ENCODE measurements at places on chromosomes 6 and 20.

GRCh38 chr6:161029195-161029809 lies 37.7 kb downstream of the MAP3K4 start:
- DNase-seq, result peak; percentile 62

DNA sequence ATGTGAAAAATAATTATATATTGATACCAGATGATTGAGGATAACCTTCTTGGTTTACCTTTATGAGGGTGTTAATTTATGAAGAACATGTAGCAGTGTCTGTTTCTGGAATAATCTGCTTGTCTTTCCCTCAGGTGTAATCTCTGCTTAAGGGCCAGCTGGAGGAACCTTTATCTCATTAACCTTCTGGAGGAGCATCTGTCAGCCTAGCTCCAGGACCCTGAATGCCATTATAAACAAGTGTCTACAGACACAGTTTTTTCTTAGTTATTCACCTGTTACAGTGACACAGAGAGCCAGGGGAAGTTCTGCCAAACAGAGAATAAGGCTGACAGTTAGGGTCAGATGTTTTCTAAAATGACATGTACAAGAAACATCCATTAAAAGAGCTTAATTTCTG lies at the start of gene IMPG1:
IMPG1 (minus strand) TSS at position 101 of the 400 bp plus-strand sequence. CDS start 174 bp downstream, outside the sequence.
- no peak for DNase-seq

- DNase-seq, result no peak
Measured at GRCh38 chr6:105374010-105374420, 28.9 kb downstream of the PREP start.

- peak; percentile 87 for DNase-seq
Measured at GRCh38 chr6:33208091-33208967, at the start of gene RING1. RING1 (plus strand) TSS chr6:33208500; CDS start chr6:33208823, 323 bp downstream.

GRCh38 chr6:13038741-13039190 lies 289.6 kb downstream of the TBC1D7 start:
- DNase-seq, result no peak

DNA sequence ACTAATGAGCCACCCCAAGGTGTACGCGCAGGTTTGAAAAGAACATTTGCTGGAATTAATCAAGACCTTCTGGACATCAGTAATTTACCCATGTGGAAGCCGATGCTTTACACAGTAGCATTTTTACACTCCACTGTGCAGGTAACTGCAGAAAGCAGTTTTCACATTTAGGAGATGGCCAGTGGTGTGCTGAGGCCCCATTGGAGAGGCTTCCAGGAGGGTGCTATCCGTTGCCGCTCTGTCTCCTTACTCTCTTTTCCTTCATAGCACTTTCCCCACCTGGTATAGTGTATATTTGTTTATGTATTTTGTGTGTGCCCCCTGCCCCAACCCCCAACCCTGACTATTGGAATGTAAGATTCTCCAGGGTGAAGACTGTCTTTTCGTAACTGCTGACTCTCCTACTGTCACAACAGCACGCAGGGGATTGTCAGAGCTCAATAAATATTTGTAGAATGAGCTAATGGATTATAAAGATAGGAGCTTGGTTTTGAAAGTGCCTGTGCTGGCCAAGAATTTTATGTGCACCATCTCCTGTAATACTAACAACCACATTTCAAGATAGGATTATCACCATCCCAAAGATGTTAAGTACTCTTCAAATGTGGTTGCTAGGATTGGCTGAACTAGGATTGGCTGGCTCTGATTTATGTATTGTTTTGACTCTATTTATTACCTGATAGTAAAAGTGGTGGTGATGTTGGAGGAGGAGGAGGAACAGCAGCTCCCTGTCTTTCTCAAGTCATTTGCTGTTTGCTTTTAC lies 74.0 kb upstream of the GLP1R start:
- no peak for DNase-seq

DNA sequence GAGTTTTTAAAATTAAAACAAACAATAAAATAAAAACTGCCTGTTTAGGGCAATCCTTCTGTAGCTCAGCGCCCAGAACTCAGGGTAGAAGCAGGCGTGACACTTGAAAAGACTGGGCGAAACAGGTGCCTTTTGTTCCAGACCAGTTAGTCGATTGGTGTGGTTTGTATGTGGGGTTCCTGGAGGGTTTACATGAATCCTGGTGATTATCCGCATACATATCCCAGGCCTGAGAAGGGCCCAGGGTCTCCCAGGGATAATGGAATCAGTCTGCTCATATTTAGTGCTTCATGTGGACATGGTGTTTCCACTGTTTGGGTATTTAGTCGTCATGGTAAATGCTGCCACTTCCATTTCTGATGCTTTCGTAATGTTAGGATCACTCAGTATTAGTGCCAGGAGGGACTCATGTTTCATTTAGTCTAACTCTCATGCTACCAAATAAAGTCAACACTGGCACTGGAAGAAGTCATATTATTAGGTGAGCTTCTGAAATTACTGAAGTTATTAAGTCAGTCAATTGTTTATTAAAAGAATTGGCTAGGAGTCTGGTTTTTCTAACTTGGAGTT lies 116.5 kb downstream of the SAMD5 start:
- DNase-seq, result no peak

DNA sequence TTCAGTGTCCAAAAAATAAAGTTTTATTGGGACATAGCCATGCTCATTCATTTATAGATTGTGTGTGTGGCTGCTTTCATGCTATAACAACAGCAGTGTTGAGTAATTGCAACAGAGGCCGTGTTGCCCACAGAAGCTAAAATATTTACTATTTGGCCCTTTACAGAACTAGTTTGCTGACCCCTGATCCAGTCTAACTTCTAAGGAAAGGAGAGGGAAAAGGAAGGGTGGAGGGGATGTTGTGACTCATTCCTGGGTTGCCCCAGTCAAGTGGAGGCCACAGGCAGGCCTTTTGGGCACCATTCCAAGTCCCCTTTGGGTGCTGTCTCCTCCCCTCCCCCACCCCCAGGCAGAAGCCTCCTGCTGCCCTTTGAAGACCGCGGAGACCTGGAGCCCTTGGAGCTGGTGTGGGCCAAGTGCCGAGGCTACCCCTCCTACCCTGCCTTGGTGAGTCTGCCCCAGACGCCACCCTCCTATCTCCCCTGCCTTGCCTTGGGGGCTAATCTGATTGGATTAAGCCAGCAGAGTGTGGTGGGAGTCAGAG lies 28.4 kb downstream of the BRPF3 start:
- DNase-seq, result no peak

DNA sequence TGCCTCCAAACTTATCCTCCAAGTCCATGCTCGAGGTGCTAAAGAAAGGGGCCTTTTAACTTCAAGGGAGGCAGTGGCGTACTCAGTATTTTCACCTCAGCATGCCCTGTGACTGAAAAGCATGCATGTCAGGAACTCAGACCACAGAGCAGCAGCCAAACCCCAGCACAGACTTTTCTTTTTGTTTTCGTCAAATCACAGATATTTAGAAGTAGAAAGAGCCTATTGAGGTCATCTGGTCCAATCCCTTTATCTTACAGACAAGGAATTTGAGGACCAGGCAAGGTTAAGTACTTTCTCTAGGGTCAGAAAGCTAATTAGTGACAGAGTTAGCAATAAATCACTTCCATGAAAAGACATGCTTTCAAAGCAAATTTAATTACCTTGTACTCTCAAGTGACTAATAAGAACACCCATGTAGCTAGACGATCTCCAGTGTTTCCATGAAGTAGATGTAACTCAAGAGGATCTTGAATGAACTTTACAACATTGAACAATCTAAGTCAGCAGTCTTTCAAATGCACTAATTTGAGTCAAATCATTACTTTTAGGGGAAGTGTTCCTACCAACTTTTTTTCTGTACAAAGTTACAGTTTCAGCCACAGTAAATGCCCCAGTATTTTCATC lies 35.9 kb downstream of the MOXD1 start:
- DNase-seq, result no peak

GRCh38 chr6:13328875-13329183 lies 492 bp upstream of the TBC1D7 start:
- DNase-seq, result no peak

DNA sequence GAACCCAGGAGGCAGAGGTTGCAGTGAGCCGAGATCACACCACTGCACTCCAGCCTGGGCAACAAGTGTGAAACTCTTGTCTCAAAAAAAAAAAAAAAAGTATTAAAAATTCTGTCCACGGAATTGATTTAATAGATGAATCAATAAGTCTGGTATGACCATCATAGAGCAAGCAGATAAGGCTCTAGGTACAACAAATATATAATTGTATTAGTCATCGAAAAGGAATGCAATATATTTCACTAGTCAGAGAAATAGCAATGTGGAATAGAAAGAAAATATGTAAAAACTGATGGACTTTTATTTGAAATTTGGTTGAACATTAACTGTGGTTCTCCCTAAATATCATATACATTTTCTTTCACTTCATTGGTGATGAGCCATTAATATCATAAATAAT lies 476.8 kb upstream of the AGPAT4 start:
- no peak for DNase-seq

GRCh38 chr20:8367689-8368088 lies 235.6 kb downstream of the PLCB1 start:
- DNase-seq, result no peak

DNA sequence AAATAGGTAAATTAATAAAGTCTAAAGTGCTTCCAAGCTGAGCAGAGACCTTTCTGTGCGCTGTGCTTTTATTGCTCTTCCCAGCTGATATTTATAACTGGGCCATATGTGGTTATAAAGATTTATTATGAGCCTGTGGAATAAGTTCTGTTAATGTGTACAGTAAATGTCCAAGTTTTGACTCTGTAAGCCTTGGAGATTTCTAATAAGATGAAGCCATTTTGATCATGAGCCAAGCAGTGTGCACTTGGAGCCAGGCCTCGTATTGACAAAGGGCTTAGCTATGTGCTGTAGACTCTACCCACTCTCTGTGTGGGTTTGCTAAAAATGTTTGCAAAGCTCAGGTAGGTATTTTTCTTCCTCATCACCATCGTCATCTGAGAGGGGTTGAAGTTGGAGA lies 361.1 kb downstream of the FOXA2 start:
- DNase-seq, result no peak

DNA sequence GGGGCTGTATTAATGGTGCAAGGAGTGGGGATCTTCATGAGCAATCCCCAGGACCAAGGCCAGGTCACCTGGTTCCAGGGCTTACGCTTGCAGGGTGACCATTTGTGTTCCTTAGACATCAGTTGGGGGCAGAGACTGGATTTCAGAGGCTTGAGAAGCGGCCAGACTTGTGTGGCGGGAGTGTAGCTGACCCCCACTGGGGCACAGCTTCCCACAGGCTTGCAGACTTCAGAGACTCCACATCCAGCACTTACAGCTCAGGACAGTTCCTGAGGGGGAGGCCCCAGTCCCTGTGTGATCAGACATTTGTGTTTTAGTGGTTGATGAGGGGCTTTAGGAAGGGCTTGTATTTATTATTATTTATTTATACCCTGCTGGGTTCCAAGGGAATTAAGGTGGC lies 15.3 kb downstream of the TJAP1 start:
- no peak for DNase-seq

All from inflammatory macrophage (primary cell).